Omental fat pad (tissue), 4 donors: ENCODE measurements at places on chromosomes 3 and 15. TPM values are rescaled to one million over a fixed set of nuclear protein-coding genes. Genes with fewer than 3 reads are reported as not detected.

Gene DPPA4
- 0.36 TPM for total RNA-seq

Gene IGSF11
- not detected for total RNA-seq

Gene RETNLB
- not detected for total RNA-seq

Gene VWA5B2
- total RNA-seq = not detected

Gene IFRD2
- 178 TPM for total RNA-seq

Gene TRPC1
- total RNA-seq = 11.2 TPM

Gene CFAP92
- 1.1 TPM for total RNA-seq

Gene TMEM158
- 15.0 TPM for total RNA-seq

Gene BCHE
- total RNA-seq = 205 TPM

Gene FOXL2
- not detected for total RNA-seq

Gene CHRM5
- total RNA-seq = not detected

Gene STRA6
- not detected for total RNA-seq

Gene SLC28A1
- total RNA-seq = not detected

Gene XCR1
- total RNA-seq = 0.09 TPM

Gene EPHB1
- 2.2 TPM for total RNA-seq

Gene SLC30A4
- total RNA-seq = 8.0 TPM

Gene SPESP1
- 4.1 TPM for total RNA-seq

Gene ROBO2
- total RNA-seq = 1.1 TPM

Gene SYNPR
- total RNA-seq = not detected

Gene PRKCI
- total RNA-seq = 38.6 TPM

Gene GOLGA8Q
- 1.9 TPM for total RNA-seq

Gene SLC22A14
- not detected for total RNA-seq

Gene ZNF710
- total RNA-seq = 7.6 TPM

Gene FILIP1L
- 43.2 TPM for total RNA-seq

Gene GABRB3
- 1.6 TPM for total RNA-seq
